Activated T-cell treated with anti-CD3 and anti-CD28 coated beads for 48 hours (primary cell): ENCODE measurements at places on chromosomes 7 and 10.

DNA sequence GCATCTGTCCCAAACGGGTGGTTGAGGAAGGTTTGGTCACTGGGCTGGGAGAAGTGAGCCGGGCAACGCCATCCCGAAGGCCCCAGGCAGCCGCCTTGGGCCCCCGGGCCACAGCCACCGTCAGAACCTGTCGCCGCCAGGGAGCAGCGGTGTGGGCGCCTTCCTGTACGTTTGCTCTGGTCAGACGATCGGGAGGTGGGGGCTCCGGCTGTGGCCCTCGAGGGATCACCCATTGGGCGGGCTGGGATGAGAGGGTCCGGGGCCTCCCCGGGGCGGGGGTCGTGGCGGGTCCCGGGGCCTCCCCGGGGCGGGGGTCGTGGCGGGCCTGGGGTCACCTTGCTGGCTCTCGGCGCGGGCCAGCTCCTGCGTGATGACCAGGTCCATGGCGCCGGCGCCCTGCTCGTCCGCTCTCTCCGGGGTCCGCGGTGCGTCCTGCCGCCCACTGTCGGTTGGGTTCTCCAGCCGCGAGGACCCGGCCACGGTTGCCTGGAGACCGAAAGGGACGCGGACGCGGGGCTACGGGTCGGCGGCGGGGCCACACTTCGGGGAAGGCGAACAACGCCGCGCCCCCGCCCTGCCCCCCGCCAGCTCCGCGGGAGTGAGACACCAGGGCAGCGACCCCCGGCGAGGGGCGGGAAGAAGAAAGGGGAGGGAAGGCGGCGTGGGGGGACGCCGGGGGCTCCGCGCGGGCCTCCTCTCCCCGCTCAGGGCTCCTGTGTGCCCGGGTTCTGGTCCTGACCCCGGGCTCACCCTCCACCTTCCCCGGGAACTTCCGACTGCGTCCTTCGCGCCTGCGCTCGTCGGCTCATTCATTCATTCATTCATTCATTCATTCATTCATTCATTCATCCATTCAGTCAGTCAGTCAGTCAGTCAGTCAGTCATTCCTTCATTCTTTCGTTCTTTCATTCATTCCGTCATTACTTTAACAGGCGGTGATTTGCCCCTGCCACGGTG lies at the start of gene CFAP46:
TSS of gene CFAP46 (minus strand) at position 470 of the 957 bp plus-strand sequence. CDS start at position 384, 86 bp downstream.
- DNase-seq: no peak

GRCh38 chr7:124255041-124255655 lies 222.3 kb upstream of the TMEM229A start:
- no peak for DNase-seq

DNA sequence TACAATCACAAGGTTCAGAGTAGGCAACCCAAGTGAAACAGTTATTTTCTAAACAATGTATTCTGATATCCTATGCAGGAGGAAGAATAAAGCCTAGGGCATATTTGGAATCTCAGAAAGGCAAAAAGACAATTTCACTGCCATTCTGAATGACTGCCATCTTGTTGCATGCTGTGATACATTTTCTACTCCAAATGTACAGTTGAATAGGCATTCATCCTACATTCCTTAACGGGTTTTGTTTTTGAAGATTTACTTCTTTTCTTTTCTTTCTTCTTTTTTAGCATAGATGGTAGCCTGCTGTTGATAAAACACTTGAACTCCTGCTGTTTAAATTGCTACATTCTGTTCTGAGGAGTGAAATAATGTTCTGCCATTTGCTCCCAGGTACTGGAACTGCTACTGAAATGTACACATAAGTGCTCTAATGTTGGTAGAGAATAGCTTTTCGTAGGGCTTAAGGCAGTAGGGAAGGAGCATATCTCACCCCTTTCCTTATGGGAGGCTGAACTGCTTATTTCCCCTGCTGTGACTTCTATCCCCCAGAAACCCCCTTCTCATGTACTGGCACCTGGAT lies 506.8 kb downstream of the DNAJB9 start:
- no peak for DNase-seq

GRCh38 chr10:12418725-12419261 lies 69.4 kb downstream of the CAMK1D start:
- no peak for DNase-seq

- DNase-seq: no peak
These were observed 43.6 kb downstream of the NSUN6 start for GRCh38 chr10:18607503-18608378.

GRCh38 chr7:110868458-110868857 lies 222.5 kb upstream of the LRRN3 start:
- no peak for DNase-seq

GRCh38 chr7:131654668-131655326 lies 98.4 kb upstream of the PODXL start:
- DNase-seq: peak; percentile 77

- no peak for DNase-seq
These were observed 413 bp downstream of the BUD31 start for GRCh38 chr7:99409192-99409572.

DNA sequence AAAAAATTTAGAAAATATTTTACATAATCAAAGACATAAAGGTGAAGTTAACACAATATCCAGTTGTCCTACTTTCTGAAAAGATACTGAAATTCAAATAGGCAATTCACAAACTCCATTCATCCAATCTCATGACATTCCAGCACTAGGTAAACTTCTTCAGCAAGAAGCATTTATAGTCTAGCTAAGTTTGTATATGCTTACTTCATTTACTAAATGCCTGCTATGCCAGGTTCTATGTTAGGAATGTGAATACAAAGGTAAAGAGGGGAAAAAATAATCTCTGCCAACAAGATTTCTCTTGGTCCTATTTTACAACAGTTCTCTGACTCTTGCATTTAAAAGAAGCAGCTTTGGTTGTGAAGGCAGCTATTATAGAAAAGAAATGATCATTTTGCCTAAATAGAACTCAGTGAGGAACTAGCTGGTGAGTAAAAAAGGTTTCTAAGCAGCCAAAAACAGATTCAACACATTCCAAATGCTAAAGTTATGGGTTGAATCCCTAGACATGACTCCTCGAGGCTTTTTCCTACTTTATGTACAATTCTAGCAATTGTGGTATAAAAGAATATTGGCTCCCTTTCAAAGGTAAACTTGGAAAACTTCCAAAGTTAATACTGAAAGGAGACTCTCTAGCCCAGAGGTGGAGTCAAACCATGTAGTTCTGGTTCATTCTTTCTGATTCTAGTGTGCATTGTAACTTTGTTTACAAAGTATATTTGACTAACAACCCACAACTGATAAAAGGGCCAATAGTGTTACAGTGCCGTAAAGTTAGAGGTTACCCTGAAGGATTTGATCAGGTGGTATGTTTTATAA lies 30.9 kb upstream of the KLHL7 start:
- no peak for DNase-seq

- DNase-seq: no peak
These were observed 625.5 kb upstream of the GALNT17 start for GRCh38 chr7:70506434-70506833.

DNA sequence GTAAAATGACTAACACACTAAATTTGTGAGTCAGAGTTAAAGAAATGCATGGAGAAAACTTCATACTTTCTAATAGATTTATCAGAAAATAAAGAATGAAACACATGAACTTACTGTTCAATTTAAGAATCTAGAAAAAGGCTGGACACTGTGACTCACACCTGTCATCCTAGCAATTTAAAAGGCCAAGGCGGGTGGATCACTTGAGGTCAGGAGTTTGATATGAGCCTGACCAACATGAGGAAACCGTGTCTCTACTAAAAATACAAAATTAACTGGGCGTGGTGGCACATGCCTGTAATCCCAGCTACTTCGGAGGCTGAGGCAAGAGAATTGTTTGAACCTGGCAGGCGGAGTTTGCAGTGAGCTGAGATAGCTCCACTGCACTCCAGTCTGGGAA lies 1106.2 kb upstream of the LRRN3 start:
- DNase-seq: no peak

DNA sequence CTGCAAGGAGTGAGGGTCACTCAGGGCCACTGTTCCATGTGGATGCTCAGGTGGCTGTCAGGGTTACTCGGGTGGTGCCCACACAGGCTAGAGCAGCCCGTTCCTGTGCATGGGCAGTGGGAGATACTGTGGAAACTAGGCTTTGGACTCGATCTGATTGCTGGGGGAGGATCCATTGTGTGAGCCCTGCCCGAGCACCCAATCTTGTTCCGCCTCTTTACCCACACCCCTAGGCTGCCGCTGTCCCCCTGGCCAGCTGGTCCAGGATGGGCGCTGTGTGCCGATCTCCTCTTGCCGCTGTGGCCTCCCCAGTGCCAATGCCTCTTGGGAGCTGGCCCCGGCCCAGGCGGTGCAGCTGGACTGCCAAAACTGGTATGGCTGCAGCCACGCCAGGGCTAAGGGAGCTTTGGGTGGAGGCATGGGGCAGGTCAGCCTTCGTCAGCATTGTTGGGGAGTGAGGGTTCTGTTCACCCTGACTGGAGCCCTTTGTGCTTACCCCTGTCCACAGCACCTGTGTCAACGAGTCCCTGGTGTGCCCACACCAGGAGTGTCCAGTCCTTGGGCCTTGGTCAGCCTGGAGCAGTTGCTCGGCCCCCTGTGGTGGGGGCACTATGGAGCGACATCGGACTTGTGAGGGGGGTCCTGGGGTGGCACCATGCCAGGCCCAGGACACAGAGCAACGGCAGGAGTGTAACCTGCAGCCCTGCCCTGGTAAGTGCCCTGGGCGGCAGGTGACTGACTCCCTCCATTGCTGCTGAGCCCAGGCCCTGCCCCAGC lies 12.4 kb upstream of the ZNF862 start:
- DNase-seq: no peak

DNA sequence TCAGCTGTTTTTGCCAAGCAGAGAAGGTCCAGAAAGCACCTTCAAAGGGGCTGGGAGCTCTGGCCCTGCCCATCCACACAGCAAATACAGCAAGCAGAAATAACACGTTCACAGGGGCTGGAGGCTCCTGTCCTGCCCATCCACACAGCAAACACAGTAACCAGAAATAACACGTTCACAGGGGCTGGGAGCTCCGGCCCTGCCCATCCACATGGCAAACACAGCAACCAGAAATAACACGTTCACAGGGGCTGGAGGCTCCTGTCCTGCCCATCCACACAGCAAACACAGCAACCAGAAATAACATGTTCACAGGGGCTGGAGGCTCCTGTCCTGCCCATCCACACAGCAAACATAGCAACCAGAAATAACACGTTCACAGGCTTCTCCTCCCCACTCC lies 558.1 kb downstream of the PTPRN2 start:
- no peak for DNase-seq

DNA sequence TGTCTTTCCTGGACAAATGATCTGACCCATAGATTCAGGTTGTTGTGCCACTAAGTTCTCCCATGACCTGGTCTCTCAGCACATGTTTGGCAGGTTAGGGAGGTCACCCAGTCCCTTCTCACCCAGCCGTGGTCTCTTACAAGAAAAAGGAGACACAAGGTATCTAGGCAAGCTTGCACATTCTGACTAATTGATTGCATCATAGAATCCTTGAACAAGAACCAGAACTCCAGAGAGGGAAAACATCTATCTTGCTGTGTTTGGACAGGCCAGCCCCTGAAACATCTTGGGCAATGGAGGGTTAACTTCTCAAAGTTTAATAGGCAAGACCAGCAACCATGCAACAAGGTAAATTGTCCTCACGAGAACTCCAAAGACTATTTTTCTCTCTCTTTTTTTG lies 8.5 kb upstream of the HK1 start:
- no peak for DNase-seq

DNA sequence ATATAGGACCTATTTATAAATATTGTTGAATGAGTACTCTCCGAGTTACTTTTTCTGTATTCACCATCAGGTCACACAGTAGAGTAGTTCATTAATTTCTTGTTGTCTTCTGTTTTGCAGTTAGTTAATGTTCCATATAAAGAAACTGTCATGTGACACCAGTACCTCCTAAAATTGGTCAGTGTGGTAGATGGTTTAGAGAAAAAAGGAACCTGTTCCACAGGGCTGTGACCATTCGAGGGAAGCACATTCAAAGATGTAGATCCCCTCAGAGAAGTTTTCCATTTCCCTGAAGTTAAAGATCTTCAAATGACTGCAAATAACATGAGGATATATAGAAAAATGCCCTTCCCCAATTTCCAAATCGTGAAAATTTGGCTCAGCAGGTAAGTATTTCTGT lies 45.7 kb downstream of the PRPF18 start:
- no peak for DNase-seq

DNA sequence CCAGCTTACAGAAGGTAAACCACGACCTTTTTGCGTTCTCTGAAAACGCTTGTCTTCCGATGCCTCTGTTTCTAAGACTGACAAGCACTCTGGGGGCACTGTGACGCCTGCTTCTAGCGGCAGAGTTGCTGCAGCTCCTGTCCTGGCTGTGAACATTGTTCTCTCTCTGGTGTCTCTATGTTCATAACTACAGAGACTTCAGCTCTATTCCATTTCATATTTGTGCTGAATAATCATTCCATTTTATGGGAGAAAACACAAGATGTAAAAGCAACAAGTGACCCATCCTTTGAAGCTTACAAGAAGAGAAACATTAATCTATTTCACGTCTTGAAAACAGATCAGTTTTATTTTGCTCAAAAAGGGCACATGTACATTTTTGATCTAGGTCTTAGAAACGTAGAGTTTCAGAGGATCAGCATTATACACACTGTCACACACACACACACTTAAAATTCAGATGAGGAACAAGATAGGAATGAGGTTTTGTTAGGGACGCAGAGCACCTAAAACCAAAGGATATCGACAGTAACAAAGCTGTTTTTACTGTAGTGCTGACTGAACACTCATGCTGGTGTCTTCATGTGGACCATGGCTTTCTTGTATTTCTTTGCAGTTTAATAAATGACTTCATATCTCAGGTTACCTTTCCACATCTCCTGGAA lies 3.0 kb downstream of the IKZF1 start:
- DNase-seq: no peak

DNA sequence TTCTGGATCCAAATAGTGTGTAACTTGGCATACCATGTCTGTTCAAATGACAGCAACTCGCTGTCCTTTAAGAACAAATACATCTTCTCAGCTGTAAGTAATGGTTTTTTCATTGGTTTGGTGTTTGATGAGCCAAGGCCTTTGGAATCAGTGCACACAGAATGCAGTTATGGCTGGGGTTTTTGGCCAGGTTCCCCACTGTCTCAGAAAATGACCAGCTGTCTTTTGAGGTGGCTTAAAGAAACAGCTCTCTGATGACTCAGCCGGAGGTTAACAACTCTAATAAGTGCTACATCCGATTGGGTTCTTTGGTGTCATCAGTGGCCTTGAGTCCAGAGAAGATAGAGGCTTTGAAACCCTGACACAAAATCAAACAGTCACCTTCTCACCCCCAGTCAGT lies 688.4 kb downstream of the REEP3 start:
- DNase-seq: no peak

DNA sequence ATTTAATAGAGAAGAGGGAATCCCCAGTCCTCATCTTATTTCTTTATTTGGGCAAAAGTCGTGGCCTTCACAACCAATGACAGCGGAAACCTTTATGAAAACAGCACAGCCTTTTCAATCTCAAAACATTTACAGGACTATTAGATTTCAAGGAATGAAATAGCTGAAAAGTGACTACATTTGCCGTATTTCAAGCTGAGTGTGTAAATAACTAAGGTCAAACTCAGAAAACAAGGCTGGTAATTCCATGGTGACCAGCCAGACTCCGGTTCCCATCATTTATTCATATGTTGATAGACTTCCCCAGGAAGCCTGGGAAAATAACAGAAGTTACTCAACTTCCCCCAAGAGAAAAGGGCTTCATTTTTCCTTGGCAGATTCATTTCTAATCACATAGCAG lies 457.3 kb upstream of the NFE2L3 start:
- DNase-seq: no peak

DNA sequence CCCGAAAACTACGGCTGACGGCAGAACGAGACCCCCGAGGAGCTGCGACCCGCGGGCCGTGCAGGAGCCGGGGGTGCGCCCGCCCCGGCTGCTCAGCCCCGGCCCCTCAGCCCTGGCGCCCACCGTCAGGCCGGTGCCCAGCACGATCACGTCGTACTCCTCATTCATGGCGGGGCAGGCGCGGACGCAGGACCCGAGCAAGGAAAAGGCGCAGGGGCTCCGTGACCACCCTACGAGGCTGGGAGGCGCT lies 218 bp downstream of the GDI2 start:
- DNase-seq: no peak
